ENCODE measurements at places on chromosomes 2 and 18.

DNA sequence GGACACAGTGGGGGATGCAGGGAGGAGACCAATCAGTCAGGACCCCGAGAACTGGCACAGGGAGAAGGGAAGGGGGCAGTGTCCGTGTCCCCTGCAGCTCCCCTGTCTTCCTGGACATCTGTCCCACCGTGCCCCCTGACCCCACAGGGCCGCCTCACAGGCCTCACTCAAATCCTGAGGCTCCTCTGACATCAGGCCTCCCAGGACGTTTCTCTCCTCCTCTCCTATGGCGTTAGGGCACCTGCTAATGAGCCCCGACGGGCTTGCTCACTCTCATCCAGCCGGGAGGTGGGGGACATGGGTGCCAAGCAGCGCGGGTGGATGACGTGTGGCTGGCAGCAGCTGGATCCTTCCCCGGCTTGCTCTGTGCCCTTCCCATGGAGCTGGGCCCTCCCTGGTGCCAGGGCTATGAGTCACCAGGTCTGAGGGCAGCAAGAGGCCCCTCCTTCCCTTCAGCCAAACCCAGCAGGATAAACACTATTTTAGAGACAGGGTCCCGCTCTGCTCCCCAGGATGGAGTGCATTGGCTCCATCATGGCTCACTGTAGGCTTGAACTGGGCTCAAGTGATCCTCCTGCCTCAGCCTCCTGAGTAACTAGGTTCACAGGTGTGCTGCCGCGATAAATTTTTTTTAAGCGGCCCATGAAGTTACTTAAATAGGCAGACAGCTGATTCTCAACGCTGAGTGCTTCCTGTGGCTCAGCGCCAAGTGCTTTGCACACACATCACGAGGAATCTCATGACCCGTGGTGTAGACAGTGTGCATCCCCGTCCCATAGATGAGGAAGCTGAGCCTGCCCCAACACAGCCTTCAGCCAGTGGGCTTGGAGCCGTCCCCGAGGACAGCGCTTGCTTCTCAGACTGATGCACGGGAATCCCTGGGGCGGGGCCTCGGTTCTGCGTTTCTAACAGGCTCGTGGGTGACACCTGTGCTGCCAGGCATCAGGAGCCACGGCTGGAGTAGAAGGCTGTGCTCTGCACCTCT lies 64.5 kb upstream of the HDAC4 start:
- no peak for DNase-seq

GRCh38 chr2:234978466-234979203 lies 26.8 kb downstream of the SH3BP4 start:
- no peak for DNase-seq

DNA sequence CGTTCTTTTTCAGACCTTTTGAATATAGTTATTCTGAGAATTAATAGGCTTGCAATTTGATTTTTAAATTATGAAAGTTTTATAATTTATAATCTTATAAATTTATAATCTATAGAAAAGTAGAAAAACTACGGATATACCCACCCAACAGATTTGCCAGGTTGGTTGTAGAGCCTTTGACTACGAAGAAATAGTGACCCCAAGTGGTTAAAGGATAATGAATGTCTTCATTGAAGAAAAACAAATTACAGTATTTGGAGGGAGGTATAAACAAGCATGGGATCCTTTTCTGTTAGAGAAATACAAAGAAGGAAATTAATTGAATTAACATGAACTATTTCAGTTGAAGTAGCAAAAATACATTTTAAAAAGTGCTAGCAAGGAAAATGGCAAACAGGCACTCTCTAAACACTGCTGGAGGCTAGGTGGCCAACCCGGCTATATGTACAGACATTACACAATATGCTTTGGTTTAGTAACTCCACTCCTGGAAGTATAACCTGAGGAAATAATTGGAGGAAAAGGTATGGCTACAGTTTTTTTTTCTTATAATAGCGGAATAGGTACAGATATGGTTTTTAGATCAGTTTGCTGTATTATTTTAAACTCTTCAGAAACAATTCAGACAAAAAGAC lies 110.9 kb downstream of the MIB1 start:
- DNase-seq, result no peak

- DNase-seq, result no peak
Measured at GRCh38 chr2:119009110-119009509, 67.1 kb downstream of the MARCO start.

GRCh38 chr2:12382366-12382765 lies 334.4 kb upstream of the TRIB2 start:
- DNase-seq, result no peak

DNA sequence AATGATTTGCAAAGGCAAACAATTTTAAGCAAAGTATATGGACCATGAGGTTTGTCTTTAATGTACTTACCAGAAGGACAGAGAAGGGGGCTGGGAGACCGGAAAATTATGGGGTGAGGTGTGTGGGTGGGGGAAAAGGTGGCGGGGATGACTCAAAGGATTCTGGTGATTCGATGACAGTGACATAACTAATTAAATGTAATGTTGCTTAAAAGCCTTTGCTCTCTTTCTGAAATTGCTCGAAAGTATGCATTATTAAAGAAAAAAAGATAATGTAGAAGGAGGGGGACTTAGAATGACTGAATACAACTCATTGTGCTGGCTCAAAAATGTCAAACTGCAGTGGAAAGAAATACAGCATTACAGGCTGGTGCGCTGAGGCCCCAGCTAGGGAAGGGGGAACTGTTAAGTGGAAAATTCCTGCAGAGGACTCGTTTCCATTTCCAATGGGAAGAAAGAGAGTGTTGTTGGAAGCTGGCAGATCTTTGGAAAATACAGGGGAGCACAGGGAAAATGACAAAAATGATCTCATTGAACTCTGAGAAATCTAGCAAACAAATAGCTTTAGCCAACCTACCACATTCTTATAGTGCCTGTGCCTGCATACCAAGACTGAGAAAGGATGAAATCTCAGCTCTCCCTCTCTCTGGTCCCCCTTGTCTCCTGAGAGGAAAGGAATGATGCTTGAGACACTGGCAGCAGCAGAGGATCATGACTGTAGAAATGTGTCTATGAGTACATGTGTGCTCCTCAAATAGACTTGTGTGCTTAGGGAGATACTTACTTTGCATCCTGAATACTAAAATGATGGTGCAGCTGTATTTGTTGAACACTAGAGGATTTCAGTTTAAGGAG lies 632.4 kb downstream of the NYAP2 start:
- DNase-seq, result no peak

GRCh38 chr18:48004577-48004976 lies 74.1 kb upstream of the SMAD2 start:
- DNase-seq, result no peak

DNA sequence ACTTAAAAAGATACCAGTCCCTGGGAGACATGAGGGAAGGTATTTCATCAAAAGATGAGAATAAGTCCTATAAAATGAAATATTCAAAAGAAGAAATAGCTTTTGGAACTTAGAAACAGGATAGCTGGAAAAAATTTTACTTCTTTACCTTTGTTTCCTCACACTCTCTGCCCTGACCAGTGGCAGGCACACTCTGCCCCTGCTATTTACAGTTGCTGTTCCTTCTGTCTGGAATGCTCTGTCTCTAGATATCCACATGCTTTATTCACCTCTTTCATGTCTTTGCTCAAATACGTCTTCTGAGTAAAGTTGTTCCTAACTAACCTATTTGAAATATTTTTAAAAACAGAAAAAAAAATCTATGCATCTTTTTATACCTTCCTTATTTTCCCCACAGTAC lies 125.6 kb downstream of the PTRHD1 start:
- no peak for DNase-seq

DNA sequence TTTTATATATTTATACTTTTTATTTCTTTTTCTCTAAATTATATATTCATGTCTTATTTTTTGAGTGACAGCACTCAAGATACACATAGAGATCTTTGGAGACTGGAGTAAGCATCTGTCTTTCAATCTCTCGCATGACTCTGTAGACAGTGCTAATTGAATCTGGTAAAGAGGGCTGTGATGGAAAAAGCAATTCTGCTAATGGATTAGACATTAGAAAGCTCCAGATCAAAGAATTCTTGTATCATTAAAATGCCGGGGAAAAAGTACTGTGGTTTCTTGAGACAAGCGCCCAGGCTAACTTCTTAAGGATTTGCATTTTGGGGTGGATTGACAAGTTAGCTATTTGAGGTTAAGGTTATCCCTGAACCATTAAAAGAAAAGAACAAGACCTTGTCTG lies 383.1 kb upstream of the TNP1 start:
- no peak for DNase-seq

DNA sequence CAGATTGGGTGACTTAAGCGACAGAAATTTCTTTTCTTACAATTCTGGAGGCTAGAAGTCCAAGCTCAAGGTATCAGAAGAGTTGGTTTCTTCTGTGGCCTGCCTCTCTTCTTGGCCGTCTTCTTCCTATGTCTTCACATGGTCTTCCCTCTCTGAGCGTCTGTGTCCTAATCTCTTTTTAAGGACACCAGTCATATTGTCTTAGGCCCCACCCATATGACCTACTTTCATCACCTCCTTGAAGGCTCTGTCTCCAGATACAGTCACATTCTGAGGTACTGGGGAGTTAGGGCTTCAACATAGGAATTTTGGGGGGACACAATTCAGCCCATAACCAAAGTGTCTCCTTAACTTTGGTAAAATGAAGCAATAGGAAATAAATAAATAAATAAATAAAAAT lies 110.9 kb upstream of the EPC2 start:
- no peak for DNase-seq

DNA sequence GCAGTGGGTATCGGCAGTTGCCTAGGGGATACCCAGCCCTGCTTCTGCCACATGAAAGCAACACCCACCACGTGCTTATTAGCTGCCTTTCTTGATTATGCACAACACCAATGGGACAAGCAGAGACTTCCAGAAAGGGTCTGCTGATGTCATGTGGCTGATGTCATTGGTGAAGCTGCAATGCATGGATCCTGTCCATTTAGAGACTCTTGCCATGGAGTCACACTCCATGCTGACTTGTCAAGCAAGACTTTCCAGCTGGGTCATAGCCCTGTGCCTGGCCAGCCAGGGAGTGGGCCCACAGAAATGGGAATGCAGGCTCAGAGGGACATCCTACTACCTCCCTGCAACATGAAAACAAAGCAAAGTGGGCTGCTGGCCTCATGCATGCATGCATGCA lies 81.8 kb downstream of the VAPA start:
- DNase-seq, result no peak

DNA sequence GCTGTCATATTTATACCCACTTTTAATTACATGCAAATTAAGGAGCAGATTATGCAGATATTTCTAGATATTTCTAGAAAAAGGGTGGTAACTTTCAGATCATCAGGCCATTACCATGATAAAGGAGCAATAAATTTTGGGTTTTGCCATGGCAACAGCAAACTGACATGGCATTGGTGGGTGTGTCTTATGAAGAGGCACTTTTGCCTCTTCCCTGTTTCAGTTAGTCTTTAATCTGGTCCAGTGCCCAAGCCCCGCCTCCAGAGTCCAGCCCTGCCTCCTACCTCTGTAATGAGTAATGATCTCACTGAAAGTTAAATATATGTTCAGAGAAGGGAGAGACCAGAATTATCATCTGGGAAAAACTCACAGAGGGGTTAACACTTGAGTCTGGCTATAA lies 124.8 kb downstream of the SCG2 start:
- no peak for DNase-seq

- no peak for DNase-seq
Measured at GRCh38 chr2:73072129-73072395, 550 bp upstream of the SFXN5 start.

- DNase-seq, result no peak
Measured at GRCh38 chr18:72544092-72544886, at the start of gene CBLN2. Gene CBLN2 (minus strand): TSS chr18:72544342. CDS start chr18:72542160, 2,182 bp downstream.

GRCh38 chr2:176068419-176068832 lies 15.3 kb downstream of the EVX2 start:
- no peak for DNase-seq

- no peak for DNase-seq
Measured at GRCh38 chr2:222613715-222614331, 42.1 kb downstream of the FARSB start.

- DNase-seq, result no peak
Measured at GRCh38 chr2:42761554-42761953, 2.4 kb downstream of the OXER1 start.

- DNase-seq, result no peak
Measured at GRCh38 chr2:12702168-12703121, 14.3 kb upstream of the TRIB2 start.

DNA sequence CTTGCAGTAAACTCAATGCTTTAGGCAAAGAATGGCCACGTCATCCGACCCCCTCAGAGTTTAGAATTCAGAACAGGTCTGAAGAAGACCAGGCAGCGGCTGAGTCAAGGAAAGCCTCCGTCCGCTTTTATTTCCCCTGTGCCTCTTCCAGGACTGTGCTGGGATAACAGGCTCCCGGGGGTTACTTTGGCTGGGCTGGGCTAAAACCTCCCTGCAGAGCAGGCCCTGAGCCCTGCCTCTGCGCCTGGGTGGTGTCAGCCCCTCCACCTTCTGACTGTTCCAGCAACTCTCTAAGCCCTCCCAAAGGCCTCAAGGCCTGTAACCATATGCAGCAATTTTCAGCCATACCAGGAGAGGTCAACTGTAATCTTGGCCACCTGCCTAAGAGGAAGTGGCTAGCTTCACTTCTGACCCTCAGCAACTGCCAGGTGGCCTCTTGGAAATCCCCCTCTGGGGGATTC lies 166.5 kb downstream of the RPIA start:
- no peak for DNase-seq

DNA sequence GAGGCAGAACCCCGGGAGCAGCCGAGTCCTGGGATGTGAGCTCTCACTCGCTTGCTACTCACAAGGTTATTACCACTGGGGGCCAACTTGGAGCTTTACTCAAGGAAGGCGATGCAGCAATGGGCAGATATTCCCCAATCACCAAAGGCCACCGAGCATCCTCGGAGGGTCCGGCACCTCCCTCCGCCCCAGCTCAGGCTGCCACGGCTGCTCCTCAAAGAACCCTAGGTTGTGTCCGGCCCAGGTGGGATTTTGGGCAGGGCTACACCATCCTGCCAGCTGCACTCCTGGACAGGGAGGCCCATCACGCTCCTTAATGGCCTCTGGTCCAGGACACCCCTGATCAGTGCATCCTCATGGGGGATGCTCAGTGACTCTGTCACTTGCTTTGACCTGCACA lies 24.8 kb downstream of the FBLN7 start:
- DNase-seq, result no peak

- DNase-seq, result no peak
Measured at GRCh38 chr2:101251844-101252407, 760 bp upstream of the CNOT11 start.

DNA sequence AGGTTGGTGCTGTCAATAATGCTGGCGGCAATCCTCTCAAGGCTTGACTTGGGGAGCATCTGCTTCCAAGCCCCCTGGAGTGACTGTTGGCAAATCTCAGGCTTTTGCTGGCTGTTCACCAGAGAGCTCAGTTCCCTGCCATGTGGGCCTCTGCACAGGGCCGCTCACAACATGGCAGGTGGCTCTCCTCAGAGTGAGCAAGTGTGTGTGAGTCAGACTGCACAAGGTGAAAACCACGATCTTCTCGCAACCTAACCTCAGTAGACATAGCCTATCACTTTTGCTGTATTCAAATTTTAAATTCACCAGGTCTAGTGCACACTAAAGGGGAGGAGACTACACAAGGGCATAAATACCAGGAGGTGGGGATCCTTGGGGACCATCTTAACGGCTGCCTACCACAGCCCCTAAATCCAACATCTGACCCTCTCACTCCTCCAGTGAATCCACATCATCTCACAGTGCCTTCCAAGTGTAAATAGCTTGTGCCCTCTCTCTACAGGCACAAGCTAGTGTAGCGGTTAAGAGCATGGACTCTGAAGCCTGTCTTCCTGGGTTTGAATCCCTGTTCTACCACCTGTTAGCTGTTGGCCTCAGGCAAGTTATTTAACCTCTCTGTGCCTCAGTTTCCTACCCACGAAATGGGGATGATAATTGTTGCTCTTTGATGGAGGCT lies 187.7 kb upstream of the CXCR4 start:
- DNase-seq, result peak; percentile 34
